Activated naive CD4-positive, alpha-beta T cell treated with anti-CD3 and anti-CD28 coated beads, Interleukin-2, amount 50 U/mL, for 16 hours (primary cell): ENCODE measurements at places on chromosomes 7 and 10.

DNA sequence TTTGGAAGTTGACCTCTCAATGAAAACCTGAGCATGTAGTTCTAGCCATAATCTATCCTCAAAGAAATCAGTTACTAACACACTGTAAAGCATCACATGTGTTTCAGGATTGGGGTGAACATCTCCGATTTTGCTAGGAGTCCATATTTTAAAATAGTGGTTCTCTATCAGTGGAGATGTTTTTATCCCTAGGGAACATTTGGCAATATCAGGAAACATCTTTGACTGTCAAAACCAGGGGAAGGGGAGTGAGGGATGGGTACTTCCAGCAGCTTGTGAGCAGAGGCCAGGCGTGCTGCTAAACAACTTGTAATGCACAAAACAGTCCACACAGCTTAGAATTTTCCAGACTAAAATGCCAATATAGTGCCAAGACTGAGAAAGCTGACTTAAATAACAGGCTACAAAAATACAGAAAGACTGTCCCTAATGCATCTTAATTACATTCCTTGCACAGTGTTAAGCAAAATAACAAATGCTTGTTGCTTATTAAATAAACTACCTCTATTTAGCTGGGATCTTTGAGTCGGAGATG is 120.9 kb downstream of the CRPPA start:
- DNase-seq, result no peak

DNA sequence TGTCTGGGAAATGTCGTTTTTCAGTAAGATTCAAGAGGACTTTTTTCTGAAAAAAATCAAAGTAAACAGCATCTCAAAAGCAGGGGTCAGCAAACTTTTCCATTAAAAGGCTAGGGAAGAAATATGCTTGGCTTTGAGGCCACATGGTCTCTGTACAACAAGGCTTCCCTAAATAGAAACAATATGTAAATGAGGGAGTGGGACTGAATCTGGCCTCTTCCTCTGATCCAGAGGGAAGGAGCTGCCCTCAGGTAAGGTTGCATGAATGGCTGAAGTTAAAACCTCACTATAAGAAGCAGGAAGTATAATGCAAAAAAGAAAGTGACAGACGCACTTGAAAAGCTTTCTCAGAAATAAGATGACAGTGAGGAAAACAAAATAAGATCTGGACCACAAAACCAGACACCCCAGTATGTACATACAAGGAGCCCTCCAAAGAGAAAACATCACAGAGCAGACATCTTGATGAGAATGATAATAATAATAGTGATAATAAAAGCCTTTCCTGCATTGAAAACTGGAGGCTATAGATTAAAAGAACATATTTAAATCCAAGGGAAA is 115.2 kb downstream of the PLXNA4 start:
- no peak for DNase-seq

GRCh38 chr7:47405921-47406800 is 175.8 kb downstream of the TNS3 start:
- DNase-seq, result no peak

DNA sequence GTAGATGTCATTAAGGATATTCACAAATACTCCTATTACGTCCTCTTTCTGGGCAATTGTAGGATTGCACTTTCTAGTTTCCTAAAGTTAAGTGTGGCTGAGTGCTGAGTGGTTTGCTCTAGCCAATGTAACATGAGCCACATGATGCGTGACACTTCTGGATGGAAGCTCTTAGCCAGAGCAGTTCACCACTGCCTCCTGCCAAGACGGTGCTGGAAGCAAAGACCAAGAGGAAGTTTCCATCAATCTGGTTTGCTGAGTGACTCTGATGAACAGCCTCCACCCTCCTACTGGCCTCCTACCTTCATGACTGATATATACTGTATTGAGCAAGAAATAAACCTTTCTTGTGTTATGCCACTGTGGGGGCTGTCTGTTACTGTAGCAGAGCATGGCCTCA is 318.1 kb downstream of the KCNMA1 start:
- no peak for DNase-seq

DNA sequence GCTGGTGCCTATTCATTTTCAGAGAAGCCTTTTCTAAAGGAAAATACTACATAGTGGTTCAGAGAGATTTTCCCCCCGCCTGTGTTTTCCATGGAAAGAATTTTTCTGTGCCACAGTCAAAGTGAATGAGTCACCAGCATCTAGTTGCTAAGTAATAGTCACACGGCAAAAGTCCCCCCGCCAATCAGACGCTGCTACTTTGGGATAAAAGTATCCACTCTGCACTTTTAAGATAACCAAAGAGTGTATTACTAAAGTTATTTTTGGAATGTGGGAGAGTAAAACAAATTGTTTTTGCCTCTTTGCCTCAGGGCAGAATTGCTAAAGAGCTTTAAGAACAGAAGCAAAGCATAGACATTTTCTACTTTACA is 23.5 kb downstream of the ABLIM1 start:
- DNase-seq, result no peak

DNA sequence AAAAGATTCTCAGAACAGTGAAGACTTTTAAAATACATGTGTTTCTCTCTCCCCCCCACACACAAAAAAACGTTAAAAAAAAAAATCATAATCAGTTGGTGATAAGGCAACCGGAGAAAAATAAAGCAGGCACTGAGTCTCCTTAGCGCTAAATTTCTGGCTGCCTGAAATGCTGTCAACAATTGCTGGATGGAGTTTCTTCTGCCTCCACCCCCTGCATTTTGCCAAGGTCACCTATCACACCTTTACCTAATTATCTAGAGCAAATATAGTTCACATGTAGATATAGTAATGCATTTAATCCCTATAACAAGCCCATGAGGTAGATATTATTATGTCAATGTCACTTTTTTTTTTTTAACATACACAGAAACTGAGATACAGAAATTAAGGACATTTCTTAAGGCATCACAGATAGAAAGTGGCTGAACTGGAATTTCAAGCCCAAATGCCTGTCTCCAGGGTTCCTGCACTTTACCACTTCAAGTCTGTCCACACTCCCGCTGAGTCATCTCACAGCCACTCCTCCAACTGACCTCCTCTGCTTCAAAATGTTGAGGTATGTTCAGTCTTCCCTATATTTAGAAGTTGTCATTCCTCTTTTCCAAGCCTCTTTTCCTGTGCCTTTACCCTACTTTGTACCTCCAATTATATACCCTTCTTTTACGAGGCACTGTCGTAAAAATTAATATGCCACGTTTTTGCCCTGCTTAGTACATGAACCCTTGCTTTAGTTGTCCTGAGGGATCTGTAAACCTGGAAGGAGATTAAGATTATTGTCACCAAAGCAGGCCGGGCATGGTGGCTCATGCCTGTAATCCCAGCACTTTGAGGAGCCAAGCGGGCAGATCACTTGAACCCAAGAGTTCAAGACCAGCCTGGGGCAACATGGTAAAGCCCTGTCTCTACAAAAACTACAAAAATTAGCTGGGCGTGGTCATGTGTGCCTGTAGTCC is 72.8 kb upstream of the MPP7 start:
- no peak for DNase-seq
